Memory B cell (primary cell): ENCODE measurements at places on chromosomes 12 and 14.

GRCh38 chr12:90423965-90424364 is 531.0 kb downstream of the CCER1 start:
- DNase-seq = no peak

DNA sequence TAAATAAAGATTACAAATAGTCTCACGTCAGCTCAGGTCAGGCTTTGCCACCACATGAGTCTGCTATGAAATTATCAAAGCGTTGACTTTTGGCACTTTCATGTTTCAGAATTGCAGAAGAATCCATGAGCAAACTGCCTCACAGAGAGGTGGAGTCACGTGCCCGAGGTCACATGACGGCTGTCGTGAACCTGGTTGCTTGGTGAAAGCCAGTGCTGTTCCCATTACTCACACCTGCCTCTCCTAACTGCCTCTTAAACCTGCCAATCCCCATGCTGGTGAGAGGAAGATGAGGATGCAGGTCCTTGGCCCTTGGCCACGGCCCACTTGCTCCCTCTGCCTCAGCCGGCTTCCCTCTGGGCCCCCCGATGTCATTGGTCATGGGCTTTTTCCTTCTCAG is 272.7 kb downstream of the BCL11B start:
- no peak for DNase-seq

- DNase-seq = no peak
These were observed 211.5 kb upstream of the C14orf180 start for GRCh38 chr14:104367866-104368750.

- DNase-seq = no peak
These were observed 21.3 kb upstream of the RIN3 start for GRCh38 chr14:92492258-92492657.

DNA sequence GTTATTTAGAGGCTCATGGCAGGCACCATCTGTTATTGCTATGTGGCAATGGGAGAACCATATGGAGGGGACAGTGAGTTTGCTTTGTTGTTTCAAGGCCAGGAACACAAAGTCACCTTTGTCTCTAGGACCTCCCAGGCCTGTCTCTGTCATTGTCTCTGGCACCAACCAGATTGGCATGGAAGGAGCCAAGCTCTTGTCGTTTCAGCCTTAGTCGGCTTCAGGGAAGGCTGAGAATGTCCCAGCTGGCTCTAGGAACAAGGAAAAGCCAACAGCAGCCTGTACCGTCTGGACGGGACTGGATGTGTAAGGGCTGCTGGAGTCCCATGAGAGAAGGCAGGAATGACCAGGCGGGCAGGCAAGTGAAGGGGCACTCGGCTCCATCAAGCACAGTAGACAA is 29.2 kb downstream of the RPH3A start:
- DNase-seq = no peak

GRCh38 chr14:22471545-22472121 is 117.4 kb downstream of the DAD1 start:
- no peak for DNase-seq

DNA sequence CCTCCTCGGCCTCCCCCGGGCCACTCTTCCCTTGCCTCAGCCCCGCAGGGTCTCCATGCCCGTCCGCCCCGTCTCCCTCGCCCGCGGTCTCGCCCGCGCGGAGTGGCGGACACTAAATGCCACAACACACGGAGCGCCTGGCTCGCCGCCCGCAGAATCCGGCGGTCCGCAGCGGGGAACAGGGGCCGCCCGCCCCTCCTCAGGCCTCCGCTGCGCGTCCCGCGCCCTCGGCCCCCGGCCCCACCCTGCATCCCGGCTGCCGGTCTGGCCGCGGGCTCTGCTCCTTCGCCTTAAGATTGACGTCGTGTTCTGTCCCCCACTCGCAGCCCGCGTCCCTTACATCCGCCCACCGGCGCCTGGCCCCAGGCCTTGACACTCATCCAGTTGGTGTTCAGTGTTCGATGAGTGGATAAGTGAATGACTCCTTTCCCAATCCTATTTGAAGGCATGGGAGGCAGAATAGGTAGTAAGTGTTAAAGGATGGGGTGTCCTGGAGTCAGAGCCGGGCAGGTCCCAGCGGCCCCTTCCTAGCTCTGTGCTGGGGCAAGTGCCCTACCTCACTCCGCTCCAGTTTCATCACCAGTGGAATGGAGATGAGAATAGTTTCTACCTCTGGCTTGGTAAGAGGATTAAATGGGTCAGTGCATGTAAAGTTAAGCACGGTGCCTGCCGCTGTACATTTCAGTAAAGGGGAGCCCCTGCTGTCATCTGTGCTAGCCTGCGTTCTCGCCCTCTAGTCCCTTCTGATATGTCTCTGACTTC is 622 bp downstream of the TECPR2 start:
- no peak for DNase-seq

GRCh38 chr12:53160673-53161072 is 19.8 kb upstream of the ZNF740 start:
- no peak for DNase-seq

- DNase-seq = no peak
These were observed 5.2 kb downstream of the DCN start for GRCh38 chr12:91177381-91177780.

DNA sequence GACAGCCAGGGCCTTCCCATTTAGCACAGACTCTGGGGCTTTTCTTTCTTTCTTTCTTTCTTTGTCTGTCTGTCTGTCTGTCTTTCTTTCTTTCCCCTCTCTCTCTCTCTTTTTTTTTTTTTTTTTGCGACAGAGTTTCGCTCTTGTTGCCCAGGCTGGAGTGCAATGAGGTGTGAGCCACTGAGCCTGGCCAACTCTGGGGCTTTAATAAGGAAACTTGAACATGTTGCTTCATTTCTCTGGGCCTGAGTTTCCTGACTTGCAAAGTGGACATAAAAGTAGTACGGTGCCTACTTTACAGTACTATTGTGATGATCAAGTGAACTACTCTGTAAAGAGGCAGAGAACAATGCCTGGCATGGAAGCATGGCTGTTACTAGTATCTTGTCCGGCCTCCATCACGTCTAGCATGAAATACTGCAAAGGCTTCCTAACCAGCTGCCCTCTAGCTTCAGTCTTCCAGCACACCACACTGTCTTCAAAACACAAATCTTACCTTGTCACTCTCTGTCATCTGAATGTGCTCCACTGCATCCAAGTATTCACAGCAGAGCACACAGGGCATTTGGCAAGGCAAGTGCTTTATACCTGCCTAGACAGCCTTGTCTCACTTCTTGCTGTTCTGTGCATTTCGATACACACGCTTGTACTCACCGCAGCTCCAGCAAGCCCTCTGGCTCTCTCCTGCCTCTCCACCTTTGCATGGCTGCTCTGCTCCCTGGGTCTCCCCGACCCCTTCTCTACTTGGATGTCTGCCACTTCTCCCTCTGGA is 96.7 kb downstream of the IRF2BPL start:
- DNase-seq = no peak

DNA sequence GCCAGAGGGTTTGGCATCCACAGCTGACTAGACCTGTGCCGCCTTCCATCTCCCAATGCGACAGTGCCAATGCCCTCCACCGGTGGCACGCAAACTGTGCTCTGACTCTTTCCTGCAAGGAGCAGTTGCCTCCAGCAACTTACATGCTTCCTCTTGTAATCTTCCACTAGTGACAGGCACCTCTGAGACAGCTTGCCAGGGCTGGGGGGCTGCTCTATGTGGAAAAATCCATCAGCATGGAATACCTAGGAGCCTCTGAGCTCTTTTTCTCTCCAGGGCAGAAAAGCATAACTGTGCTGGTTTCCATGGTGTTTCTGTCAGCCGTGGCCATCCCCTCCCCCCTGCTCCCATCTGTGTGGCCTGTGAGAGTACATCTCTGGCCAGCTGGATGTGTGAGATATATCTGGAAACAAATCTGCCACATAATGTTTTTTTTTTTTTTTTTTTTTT is 110.6 kb downstream of the MYRFL start:
- DNase-seq = no peak
